ENCODE measurements at places on chromosomes 16 and 17.

- DNase-seq, result no peak
Observed at GRCh38 chr16:49129935-49130334, 151.7 kb downstream of the CBLN1 start.

- no peak for DNase-seq
Observed at GRCh38 chr16:30122604-30123160, 338 bp downstream of the MAPK3 start.

DNA sequence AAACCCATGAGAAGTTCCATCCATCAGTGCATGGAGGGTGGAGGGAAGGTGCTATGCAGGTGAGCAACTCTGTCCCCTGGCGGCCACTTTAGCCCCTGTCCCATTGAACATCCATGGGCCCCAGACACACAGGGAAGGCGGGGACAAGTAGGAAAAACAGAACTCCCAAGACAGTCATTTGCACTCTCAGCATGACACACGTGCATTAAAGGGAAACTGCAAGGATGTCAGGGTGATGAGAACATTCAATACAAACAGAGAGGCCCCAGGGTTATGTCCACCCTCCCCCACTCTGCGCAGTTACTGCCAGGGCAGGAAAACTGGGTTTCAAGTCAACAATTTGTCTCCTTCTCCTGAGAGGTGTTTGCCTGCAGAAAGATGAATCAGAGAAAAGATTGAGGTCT is 44.0 kb upstream of the AKTIP start:
- no peak for DNase-seq

GRCh38 chr17:42779936-42780850 is at the start of gene WNK4:
WNK4 (plus strand) TSS chr17:42780610; CDS start chr17:42780699, 89 bp downstream.
- no peak for DNase-seq

GRCh38 chr17:34614698-34615097 is 35.3 kb downstream of the TMEM132E start:
- no peak for DNase-seq

GRCh38 chr17:2713881-2714280 is 2.3 kb upstream of the CLUH start:
- DNase-seq, result no peak

DNA sequence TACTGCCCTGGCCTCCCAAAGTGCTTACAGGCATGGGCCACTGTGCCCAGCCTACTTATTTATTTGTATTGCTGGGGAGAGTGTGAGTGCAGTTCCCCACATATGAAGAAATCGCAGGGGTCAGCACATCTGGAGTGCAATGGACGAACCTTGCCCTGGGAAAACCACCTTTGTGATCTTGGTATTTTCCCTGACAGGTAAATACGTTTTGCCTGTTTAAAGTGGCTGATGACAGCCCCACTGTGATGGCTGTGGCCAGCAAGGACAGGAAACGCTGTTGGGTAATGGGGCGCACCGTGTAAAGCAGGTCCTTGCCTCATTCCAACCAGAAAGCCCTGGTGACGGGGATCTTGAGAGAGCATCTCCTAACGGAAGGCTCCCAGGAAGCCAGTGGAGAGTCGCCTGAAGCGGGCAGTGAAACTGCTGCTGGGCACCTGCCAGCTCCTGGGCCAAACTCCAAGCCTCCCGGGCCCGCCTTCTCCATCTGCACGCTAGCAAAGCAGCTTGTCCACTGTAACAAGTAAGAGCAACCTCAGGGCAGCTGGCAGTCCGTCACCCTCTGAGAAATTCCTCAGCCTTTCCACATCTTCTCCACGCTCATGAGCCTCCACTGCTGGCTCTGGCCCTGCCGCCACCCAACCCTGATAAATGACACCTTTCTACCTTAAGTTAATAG is 17.5 kb downstream of the EMC8 start:
- peak; percentile 61 for DNase-seq

GRCh38 chr17:61678339-61678738 is 87.3 kb upstream of the NACA2 start:
- DNase-seq, result no peak

DNA sequence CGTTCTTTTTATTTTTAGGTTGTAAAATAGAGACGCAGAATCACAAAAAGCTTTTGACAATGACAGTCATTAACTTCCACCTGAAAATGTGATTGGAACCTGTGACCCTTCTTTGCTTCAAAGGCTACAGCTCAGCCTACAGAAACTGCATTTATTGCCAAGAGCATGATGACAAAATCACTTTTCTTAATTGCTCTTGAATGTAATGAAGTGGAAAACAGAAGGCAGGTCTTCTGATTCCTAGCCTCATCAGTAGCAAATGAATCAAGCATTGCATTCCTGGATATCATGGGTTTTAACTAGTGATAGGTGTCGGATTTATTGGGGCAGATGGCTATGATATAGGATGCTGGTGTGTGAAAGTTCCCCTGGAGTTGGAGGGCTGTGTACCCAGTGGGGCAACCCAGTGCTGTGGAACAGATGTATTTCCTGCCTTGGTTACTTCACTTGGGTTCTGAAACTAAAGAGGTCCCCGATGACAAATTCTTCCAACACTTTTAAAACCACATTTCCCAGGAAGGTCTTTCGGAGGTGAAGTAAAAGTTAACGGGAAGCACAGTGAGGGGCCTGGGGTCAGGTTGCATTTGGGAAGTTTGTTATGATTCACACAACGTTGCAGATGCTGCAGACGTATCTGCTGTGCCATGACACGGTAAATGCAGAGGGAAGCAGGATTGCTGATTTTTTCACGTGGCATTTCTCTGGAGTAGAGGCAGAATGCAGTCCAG is 127.5 kb downstream of the HS3ST3A1 start:
- no peak for DNase-seq

GRCh38 chr16:12679660-12680272 is 123.9 kb downstream of the CPPED1 start:
- DNase-seq, result no peak

GRCh38 chr16:68000450-68000849 is 1.2 kb upstream of the DPEP2 start:
- no peak for DNase-seq

DNA sequence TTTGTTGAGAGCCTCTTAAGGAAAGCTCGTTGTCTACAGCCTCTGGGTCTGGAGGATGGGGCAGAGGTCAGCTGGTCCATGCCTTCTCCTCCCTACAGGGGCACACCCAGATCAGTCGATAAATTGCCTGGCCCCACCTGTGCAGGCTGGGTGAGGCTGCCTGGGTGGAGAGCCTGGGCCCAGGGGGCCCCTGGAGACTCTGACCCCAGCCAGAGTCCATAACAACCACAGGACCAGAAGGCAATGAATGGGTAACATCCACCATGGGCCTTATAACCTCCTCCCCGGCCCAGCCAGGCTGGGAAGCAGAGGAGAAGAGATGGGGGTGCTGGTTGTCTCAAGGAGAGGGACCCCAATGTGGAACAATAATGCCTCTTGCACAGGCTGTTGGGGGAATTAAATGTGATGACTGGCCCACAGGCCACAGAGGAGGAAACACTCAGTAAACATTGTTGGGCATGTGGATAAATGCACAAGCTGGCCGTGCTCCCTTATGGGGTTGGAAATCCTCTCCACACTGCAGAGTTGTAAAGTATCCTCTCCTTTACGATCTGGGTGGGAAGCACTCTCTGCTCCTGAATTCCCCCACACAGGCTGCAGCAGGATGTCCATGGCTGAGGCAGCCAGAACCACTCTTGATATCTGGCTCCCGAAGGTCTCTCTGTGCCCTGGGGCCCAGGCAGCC is 56.7 kb upstream of the TOB1 start:
- no peak for DNase-seq

DNA sequence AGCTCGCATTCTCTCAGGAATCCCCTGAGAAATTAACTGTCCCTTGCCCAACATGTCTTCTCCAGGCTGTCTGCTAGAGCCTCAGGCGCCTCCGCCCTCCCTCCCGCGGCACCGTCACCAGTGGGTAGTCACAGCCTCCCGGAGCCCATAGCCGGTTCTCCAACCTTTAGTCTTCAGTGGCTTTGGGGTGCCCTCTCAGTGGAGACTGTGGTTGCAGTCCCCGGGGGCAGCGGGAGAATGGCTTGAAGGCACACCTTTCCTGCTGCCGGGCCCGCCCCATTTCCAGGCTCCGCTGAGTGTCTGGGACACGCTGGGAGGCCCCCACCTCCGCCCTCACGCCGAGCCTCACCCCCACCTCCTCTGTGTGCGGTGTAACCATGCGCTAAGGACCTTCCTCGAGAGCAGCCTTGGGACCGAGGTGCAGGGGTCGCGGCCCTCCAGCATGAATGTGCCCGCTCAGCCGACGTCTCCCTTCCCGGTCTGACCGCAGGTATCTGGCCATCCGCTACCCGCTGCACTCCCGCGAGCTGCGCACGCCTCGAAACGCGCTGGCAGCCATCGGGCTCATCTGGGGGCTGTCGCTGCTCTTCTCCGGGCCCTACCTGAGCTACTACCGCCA is 1.7 kb downstream of the GALR2 start:
- no peak for DNase-seq

GRCh38 chr16:75462806-75463205 is 1.7 kb downstream of the TMEM170A start:
- DNase-seq, result no peak

DNA sequence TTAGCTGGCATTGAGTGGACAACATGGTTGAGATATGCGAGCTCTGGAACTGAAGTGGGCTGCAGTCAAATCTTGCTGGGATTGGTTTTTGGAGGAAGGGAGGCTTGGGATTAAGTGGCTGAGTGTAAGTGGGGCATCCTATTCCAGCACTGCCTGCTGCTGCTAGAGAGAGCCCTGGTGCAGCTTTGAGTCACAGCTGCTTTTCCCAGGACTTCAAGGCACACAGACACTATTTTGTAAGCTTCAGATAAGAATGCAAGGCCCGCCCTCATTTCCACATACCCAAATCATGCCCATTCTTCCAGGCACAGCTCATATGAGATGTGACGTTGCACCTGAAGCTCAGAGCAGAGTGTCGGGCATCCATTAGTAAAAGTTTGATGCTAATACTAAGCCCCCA is 10.2 kb upstream of the MAF start:
- no peak for DNase-seq

DNA sequence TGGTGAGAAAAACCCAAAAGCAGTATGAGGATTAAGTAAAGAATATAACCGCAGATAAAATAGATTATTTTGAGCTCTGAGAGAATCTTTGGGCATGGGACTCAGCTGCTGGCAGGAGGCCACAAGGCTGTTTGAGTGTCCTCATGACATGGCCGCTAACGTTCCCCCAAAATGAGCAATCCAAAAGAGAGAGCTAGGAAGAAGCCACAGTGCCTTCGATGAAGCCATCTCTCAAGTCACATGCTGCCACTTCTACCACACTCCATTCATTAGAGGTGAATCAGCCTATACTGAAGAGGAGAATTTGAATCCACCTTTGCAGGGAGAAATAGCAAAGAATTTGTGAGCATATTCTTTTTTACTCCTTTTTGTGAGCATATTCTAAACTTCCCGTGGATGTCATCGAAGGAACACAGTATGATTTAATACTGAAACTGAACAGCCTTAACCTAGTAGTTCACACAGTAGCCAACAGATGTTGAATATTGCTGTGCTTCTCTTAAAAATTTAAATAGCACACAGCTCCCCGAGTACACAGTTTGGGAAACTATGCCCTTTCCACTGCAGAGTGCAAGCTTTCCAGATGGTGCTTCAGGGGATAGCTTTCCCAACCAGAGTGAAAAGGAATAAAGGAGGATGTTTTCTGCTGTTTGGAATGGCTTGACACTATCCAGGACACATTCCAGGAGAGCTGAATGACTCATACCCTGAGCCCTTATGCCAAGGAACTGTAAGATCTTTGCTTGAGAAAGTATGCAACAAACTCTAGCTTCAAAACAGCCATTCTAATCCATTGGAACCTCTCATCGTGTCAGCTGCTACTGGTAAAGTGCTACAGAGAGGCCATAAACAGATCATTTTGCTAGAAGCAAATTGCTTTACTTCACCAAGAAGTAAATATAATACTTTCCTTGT is 33.9 kb downstream of the ANKFY1 start:
- peak; percentile 51 for DNase-seq

DNA sequence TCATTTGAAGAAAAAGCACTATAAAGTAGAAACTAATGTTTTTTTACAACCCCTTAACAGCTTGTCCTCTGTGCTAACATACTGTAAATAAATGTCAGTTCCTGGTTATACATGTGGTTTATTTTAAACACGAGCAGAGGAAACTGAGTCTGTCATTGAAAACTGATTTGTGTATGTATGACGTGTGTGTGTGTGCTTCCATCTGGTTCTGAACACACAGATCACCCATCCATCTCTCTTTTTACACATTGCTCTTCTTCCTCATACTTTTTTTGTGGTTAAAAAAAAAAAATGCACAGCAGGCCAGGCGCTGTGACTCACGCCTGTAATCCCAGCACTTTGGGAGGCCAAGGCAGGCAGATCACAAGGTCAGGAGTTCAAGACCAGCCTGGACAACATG is 49.5 kb downstream of the ZNF423 start:
- DNase-seq, result no peak

DNA sequence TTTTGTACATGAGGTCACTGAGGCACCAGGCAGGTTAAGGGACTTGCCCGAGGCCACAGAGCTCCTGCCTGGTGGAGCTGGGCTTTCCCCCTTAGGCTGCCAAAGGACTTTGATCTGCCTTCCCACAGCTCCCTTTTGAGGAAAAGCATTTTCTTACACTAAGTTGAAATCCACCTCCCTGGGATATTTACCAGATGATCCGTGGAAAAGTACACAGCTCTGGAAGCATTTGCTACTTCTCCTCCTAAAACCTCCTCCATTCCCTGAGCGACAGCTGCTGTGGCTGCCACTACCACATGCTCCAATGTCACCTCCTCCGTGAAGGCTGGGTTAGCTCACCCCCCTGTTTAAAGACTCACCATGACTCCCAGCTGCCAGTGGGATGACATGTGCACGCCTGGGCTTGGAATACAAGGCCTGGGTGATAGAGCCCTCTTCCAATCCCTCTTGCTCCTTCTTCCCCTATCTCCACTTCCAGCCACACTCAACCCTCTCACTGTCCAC is 1.2 kb upstream of the MPRIP start:
- no peak for DNase-seq

GRCh38 chr17:20997711-20998570 is 44.9 kb downstream of the USP22 start:
- DNase-seq, result no peak

DNA sequence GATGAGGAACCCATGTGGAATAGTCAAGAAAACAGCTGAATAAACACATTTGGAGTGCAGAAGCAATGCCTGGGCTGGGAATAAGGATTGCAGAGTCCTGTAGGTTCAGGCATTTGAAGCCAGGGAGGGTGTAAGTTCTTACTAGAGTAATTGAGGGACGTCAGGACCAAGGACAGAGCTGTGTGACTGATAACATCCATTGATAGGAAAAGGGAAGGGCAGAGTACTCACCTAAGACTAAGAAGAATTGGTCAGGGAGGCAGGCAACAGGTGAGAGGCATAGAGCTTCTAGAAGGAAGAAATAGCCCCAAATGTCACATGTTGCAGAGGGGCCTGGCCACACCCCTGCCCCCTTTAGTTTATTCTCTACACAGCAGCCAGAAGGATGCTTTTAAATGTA is 79.8 kb upstream of the TMEM132E start:
- DNase-seq, result no peak

DNA sequence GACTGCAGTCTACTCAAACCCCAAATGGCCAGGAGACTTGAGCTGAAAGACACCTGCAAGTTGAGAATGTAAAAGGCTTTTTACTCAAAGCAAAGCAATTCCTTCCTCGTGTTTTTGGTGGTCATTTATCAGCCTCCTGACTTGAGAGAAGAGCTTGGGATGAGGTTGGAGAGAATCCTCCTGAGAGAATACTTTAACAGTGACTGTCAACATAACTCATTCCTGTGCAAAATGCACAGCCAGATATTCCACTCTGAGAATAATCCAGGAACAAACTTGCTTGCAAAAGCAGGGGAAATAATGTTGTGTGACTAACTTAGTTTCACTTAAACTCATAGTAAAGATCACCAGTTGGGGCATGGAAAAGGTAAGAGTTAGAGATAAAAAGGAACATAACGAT is 53.4 kb downstream of the SNTB2 start:
- no peak for DNase-seq

- DNase-seq, result no peak
Observed at GRCh38 chr17:76810956-76811355, 57.2 kb upstream of the MGAT5B start.

Measured in midbrain (tissue), 1 donor.